ENCODE measurements at places on chromosomes 5 and 9.
A peak's percentile ranks its signal among the peaks of the same experiment; 100 is the strongest.

GRCh38 chr9:137989999-137990715 lies 112.6 kb downstream of the CACNA1B start:
- no peak for DNase-seq

GRCh38 chr5:175378444-175379028 lies 65.4 kb downstream of the DRD1 start:
- no peak for DNase-seq

GRCh38 chr5:107155707-107156106 lies 515.0 kb downstream of the EFNA5 start:
- DNase-seq, result no peak

DNA sequence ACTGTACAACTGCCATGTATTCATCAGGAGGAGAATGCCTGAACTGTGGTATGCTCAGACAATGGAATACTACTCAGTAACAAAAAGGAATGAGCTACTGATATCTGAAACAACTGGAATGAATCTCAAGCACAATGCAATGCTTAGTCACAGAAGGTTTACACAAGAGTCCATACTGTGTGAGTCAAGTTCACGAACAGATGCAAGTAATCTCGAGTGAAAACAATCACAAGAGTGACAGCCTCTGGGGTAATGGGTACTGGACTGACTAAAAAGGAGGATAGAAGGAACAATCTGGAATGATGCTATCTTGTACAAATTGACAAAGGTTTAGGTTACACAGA lies 19.5 kb upstream of the GOLGA1 start:
- DNase-seq, result no peak

DNA sequence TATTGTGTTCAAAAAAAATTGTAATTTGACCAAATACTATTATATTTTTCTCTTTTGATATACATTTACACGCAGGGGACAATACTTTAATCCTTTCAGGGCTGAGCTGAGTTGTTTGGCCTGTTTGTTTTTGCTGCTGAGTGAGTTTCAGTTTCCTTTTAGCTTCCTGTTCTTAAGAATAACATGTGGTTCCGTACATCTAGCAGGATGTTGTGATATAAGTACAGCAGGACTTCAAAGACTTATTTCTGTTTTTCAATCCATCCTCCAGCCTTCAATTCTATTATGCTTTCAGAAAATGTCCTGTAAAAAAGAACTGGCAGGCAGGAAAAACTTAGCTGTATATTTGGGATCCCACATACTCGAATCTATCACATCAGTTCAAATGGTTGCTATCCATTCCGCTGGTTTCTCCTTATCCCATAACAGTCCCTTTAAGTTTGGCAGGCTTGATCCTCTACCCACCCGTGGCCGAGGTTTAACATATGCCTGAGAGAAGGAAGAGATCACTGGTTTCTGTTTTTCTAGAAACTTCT lies 1037.3 kb upstream of the ACO1 start:
- peak; percentile 20 for DNase-seq

- DNase-seq, result no peak
Measured at GRCh38 chr5:89255845-89256463, 373.0 kb upstream of the MEF2C start.

GRCh38 chr9:69122549-69123141 lies 51.4 kb upstream of the TJP2 start:
- no peak for DNase-seq

GRCh38 chr5:141003791-141004611 lies 37.7 kb downstream of the PCDHAC2 start:
- DNase-seq, result no peak
